ENCODE measurements at places on chromosomes 6 and 20.

GRCh38 chr6:16903470-16903869 is 142.2 kb upstream of the ATXN1 start:
- no peak for DNase-seq

GRCh38 chr6:19472850-19473249 is 364.3 kb upstream of the ID4 start:
- no peak for DNase-seq

DNA sequence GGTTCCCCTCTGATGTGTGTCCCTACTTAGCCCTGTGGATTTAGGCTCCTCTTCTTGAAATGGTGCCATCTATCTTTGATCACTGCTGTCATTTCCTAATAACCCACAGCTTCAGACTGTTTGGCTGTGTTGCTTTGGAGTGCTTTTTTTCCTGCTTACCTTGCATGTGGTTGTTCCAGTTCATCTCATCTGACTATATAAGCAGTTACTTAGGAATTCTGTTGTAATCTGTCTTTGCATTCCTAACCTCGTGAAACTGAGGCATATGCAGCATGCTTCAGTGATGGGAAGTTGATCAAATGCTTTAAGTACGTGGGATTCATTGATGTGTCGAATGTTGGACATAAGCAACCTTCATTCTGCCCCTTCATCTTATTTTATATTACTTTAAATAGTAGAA is 115.8 kb upstream of the FLRT3 start:
- no peak for DNase-seq

DNA sequence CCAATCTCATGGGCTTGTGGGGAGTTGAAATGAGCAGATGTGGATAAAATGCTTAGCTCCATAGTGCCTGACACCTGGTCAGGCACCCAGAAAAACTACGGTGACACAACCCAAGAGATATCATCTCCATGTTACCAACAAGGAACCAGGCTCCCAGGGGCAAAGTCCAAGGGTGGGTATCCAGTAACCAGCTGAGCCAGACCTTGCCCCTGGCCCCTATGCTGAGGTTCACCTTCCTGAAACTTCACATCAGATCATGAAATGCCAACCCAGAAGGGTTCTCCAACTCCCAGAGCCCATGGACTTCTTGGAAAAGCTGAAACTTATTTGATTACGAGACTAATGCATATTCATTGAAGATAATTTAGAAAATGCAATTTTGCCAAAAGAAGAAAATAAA is 141.8 kb upstream of the KCNG1 start:
- no peak for DNase-seq

- DNase-seq, result peak; percentile 41
These were observed at the start of gene IRF4 for GRCh38 chr6:391559-392440. Gene IRF4, plus strand, starts transcription at chr6:391752. Its CDS starts 1,401 bp downstream, at chr6:393153.

GRCh38 chr6:24949020-24949569 is 13.3 kb upstream of the RIPOR2 start:
- DNase-seq, result peak; percentile 72

DNA sequence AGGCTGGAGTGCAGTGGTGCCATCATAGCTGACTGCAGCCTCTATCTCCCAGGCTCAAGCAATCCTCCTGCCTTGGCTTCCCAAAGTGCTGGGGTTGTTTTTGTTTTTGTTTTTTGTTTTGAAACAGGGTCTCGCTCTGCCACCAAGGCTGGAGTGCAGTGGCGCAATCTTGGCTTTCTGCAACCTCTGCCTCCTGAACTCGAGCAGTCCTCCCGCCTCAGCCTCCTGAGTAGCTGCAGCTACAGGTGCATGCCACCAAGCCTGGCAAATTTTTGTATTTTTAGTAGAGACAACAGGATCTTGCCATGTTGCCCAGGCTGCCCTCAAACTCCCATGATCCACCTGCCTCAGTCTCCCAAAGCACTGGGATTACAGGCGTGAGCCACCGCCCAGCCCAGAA is 4.2 kb downstream of the C6orf132 start:
- DNase-seq, result no peak

- no peak for DNase-seq
These were observed 8.8 kb downstream of the HSF2 start for GRCh38 chr6:122408240-122408639.

GRCh38 chr6:162710419-162710818 is 17.1 kb downstream of the PRKN start:
- DNase-seq, result no peak

DNA sequence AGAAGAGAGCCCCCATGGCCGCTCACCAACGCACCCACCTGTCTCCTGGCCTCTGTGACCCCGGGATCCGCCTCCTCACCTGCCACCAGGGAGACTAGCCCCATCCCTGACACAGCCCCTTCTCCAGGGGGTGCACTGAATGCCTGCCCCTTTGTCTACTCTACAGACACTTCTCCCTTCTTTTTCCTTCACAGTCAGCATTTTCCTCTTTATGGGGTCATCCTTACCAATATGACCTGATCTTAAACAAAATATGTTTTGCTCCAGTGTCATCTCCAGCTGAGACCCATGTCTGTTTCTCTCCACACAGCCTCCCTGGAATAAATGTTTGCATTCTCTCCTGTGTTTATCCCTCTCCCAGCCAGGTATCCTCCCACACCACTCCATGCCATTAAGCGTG is 14.6 kb upstream of the CCR6 start:
- no peak for DNase-seq

DNA sequence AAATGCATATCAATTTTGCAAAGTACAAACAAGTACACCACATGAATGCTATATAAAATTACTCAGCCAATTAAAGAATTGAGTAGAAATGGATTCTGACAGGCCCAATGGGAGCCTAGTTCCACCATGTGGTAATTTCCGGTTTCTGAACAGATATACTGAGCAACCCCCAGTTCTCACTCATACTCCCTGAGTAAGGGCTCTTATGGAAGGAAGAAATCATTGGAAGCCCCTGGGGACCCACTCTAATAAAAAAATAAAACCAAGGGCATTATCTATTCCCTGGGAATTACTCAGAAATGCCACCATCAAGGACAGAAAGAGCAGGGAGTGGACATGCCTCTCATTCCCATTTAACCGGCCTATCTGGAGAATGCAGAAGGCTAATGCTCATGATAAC is 34.6 kb downstream of the STX7 start:
- DNase-seq, result no peak

DNA sequence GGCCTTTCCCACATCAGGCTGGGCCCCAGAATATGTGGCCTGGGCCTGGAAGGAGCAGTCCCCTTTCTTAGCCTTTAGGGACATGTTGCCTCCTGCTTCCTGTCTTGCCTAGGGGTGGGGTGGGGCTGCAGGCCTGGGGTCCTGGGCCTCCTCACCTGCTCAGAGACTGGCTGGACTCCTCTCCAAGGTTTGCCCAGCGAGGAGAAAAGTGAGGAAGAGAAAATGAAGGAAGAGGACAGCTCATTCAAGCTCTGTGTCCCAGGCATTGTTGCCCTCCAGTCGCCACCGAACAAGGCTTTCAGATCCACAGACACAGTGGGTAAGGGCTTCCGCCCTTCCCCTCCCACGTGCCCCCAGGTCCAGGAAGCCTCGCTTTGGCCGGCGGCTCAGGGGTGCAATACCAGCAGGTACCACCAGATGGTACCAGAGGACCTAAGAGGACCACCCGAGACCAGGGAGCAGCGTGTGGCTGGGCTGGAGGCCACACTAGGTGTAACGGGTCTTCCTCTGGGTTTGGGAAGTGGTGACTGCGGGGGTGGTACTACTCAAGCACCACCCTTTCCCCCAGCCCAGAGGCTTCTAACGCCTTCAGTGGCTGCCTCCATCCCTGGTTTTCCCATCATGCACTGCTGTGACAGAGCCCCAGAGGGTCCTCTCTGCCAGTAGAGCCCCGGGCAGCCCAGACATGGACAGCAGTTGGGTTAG is 5.5 kb upstream of the BAK1 start:
- peak; percentile 93 for DNase-seq

DNA sequence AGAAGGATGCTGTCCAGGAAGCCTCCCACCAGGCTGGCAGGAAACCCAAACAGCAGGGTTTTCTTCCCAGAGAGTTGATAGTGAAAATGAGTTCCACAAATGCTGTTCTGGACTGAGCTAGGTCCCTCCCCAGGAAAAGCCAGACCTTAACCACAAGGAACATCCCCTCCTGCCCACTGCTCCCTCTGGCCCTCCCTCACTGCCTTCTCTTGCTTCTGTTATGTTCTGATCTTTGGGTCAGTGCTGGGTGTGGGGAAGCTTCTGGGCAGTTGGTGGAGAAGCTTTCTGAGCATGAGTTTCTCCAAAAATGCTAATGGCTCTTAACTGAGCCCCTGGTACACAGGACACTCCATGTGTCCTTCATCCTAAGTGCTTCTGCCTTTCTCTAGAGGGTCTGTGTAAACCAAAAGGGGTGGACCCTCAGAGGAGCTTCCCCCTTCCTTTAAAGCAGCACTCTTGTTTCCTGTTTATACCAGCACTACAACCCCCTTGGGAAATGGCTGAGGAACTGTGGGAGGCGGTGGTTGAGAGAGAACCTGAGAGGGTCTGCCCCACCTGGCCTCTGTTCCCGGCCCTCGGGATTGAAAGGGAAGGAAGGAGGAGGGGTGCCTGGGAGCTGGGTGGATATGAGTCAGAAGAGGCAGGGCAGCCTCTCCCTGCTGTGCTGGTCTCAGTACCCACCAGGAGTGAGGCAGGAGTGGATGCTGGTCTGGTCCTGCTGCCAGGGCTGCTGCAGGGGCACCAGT is 42.0 kb downstream of the CDS2 start:
- DNase-seq, result no peak

DNA sequence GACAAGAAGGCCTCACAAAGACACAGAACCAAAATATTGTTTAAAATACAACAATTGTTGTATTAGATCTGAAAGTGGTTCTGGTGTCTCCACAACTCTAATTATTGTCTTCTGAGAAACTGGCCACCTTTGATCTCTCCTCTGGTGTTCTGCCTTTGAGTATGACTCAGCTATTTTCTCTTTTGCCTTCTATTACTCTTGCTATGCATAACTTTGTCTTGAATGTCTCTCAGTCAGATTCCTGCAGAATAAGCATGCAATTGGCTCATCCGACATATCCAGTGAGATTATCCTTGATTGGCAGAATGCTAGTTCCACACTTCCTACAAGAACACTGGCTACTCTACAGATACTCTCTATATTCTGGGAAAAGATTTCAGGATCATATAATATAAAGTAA is 14.3 kb upstream of the EPM2A start:
- DNase-seq, result no peak

- DNase-seq, result no peak
These were observed 349.5 kb downstream of the EPHA7 start for GRCh38 chr6:93069856-93070255.

DNA sequence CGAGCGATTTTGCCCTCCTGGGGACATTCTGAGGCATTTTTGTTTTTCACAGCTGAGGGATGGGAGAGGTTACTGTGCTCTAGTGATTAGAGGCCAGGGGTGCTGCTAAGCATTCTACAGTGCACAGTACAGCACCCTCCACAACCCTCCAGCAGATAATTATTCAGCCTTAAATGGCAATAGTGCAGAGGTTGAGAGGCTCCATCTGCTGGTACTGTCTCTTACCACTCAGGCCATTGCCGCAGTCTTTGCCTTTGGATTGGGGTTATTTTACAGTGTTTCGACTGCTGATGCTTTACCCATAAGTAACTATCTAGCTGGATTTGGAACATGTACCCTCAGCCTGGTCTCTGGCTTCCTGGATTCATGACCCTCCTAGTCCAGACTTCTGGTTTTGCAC is 705.3 kb downstream of the KIF16B start:
- no peak for DNase-seq

GRCh38 chr20:50226093-50226974 is 35.7 kb downstream of the CEBPB start:
- no peak for DNase-seq

DNA sequence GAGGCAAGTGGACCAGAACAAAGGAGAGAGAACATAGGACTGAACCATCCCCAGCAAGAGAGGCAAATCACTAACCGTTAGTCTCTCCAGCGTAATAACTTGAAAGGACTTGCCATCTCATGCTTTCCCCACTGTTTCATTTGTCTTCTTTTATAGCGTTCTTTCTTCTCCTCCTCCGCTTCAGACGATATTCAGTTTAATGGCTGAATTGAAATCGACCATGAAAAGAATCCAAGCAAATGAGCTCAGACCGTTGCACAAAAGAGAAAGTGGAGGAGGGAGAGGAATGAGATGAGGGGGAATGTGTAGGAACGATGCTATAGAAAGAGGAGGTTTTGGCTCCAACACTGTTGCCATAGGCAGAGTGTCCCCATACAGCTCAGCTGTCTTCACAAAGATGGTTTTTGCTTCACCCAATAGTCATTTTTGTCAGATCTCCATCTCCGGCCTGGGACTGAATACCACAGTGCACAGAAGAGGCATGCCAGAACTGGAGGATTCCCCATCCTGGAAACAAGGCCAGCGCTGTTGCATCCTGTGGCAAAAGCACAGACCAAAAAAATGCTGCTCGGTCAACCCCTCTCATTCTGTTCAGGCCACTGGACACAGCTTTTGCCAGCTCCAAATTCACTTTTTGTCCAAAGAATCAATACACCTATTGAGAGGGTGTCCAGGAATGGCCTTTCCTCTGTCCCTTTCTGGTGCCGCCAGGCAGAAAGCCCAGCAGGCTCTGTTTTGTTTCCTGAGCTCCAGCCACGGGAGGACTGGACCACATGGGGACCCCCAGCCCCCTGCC is 176.1 kb downstream of the ID4 start:
- no peak for DNase-seq

DNA sequence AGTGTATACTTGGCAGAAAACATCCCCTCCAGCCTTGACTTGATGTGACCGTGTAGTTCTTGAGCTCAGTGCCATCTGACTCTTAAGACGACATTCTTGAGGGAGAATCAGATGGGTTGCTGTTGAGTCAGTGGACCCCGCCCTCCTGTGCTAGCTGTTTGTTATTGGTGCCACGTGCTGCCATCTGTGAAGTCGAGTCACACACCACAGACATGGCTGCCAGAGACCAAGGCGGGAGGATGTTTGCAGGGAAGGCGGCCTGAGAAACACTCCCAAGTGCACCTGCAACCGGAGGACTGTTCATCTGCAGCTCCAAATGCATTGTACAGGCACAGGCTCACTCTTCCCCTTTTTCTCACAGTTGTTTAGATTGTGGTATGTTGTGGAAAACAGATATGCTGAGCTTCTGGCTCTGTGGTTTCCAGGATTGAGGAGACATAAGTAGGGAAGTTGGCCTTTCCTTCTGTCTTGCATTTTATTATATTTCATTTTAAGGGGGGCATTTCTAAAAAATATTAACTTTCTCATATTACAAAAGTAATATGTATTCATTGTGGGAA is 345.3 kb upstream of the ZFP64 start:
- no peak for DNase-seq
